B cell (primary cell): ENCODE measurements at places on chromosomes 1 and 21. TPM values are rescaled to one million over a fixed set of nuclear protein-coding genes. Genes with fewer than 3 reads are reported as not detected.

The SYTL1 gene
- total RNA-seq, result 156 and 159 TPM in 2 replicates

The GUCA2A gene
- not detected in 2 replicates for total RNA-seq

The FAM167B gene
- total RNA-seq, result 4.1 and 5.4 TPM in 2 replicates

The TMEM52 gene
- 0.69 and 0.78 TPM in 2 replicates for total RNA-seq

The VHLL gene
- 0.49 TPM in 1 of 2 replicates, not detected in the other for total RNA-seq

The TGFB2 gene
- 0.32 and 0.76 TPM in 2 replicates for total RNA-seq

DNA sequence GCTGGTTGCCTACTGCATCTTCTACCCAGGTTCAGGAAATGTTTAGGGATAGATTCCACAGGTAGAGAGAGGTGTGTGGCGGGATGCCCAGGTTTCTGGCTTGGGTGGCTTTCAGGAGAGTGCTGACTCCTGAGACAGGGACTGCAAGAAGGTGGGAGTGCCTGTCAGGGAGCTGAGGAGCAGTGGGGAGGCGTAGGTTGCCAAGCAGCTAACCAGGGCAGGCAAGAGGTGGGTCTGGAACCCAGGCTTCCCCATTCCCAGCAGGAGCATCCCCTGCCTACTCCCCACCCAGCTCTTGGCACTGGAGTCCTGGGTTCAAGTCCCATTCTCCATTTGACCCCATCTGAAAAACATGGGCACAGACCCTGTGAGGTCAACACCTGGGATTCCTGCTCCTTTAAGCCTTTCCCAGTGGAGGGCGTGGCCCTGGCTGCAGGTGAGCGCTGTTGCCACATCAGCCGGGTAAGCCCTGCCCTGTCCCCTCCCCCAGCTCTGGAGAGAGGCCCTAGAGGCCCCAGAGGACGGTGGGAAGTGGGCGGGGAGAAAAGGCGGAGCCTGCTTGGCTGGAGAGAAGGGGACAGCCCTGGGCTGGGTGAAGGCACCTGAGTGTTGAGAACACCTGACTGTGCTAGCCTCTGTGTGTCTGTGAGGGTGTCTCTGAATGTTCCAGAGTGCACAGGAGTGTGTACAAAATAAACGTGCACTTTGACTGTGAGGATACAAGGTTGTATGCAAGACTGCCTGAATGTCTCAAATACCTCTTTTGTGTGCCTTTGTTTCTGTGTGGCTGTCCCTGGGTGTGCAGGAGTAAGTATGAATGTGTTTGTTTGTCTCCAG lies 14.0 kb upstream of the SYNC start:
- DNase-seq, result peak; percentile 48

- no peak for DNase-seq
Observed at GRCh38 chr1:6365047-6365446, 28.5 kb downstream of the ACOT7 start.

- no peak for DNase-seq
Observed at GRCh38 chr1:243528459-243529121, 272.7 kb downstream of the SDCCAG8 start.

GRCh38 chr21:41873005-41873404 lies 6.1 kb downstream of the PRDM15 start:
- DNase-seq, result no peak
